ENCODE measurements at places on chromosomes 12 and 14.

GRCh38 chr14:96089401-96089800 lies 50.2 kb downstream of the C14orf132 start:
- DNase-seq: no peak

GRCh38 chr14:81710232-81710845 lies 176.7 kb upstream of the SEL1L start:
- DNase-seq: no peak

DNA sequence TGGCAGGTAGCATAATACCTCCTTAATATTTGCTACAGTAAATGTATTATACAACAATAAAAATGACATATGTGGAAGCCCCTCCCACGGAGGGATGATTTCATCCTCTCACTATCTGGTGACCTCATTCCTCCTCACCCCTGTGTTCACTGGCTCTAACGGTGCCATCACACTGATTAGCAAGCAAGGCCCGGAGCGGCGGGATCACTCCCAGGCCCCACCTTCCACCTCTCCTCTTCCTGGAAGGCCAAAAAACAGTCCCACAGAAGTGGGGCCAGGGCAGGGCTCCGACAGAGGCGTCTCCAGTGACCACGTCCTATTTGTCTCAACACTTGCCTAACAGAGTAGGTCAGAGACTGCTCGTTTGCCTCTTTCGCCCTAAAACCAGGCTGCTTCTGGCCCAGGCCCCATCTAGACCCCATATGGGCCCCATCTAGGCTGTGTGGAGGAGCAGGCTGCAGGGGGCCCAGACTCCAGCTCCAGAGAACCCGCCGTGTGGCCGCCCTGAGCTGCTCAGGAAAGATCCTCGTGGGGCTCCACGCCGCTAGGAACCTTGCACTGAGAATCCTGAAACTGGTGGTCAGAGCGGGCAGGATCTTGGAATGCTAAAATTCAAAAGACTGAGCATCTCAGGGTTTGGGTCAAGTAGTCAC lies 3.7 kb downstream of the SELPLG start:
- DNase-seq: peak; percentile 82

GRCh38 chr12:21666722-21667121 lies 9.1 kb upstream of the LDHB start:
- DNase-seq: no peak

- no peak for DNase-seq
Observed at GRCh38 chr14:22332686-22333421, 256.2 kb downstream of the DAD1 start.

DNA sequence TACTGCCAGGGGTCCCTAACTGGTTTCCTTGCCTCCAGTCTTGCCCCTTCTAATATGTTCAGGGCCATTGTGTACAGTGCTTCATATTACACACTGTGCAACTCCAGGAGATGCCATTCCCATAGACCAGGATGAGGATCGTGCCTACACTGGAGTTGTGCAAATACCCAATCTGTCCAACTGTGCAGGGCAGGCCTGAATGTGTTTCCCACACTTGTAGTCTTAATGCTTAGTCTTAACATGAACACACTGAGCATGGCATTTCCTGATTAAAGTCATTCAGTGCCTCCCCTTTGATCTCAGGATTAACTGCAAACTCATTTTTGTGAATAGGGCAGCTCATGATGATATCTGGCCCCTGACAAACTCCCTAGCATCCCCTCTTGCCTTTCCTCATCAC lies 165.5 kb downstream of the TTC8 start:
- DNase-seq: no peak

DNA sequence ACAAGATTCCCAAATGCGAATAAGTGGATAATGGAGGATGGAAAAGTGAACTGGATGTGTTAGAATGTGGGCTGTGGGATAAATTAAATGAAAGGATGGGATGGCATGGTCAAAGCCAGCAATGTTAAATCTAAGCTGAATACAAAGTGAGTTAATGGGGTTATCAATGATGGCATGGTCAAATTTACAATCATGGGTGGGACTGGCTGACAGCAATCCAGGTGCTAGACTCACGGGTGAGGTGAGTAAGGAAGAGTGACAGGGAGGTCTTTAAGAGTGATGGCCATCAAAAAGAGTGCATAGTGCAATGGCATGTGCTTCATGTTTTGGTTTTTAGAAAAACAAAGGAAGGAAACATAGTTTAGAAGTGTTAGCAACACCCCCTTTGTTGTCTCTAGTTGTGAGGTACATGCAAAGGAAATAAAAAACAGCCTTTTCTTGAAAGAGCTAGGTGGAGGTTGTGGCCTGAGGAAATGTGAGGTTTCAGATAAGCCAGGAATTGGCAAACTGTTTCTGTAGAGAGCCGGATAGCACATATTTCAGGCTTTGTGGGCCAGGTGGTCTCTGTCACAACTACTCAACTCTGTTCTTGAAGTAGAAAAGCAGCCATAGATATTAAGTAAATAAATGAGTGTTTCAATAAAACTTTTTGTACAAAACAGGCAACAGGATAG lies 328.7 kb downstream of the RPL10L start:
- DNase-seq: no peak

- DNase-seq: no peak
Observed at GRCh38 chr14:28778138-28779117, 11.8 kb downstream of the FOXG1 start.

- no peak for DNase-seq
Observed at GRCh38 chr12:101929365-101930041, 52.1 kb downstream of the DRAM1 start.

GRCh38 chr14:102282751-102283465 lies 22.1 kb downstream of the MOK start:
- no peak for DNase-seq

GRCh38 chr12:99978152-99978551 lies 6.6 kb downstream of the ANKS1B start:
- no peak for DNase-seq

GRCh38 chr14:71289536-71289935 lies 382.3 kb downstream of the PCNX1 start:
- peak; percentile 18 for DNase-seq

DNA sequence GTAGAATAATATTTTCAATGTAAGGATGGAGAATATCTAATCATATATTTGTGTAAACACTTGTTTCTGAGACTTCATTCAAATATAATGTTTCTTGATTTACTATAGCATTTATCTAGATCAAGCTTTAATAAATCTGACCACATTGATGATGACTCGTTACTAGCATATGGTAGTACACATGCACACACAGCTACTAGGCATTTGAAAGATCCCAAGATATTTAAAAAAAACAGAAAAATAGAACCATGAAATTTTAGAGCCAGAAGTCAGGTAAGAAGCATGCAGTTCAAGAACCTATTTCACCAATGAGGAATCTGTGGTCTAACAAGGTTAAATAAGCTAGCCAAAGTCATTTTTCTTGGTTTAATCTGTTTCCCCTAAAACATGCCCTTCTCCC lies 32.0 kb downstream of the DCP1B start:
- DNase-seq: no peak

DNA sequence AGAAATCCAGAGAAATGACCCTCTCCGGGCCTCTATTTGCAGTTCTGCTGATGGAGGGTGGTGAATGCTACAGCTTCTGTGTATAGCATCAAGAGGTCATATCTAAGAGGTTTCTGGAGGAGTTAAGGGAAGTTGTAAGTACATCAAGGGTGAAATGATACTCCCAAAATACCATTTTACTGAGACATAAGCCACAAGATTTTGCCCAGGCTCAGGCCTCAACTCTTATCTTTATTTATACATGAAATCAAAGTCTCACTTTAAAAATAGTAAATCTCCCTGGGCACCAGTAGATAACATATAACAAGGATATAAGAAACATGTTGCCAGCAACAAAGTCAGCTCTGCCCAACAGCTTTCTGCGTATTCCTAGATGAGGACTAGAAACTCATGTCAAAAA lies 40.4 kb downstream of the NIN start:
- DNase-seq: no peak

DNA sequence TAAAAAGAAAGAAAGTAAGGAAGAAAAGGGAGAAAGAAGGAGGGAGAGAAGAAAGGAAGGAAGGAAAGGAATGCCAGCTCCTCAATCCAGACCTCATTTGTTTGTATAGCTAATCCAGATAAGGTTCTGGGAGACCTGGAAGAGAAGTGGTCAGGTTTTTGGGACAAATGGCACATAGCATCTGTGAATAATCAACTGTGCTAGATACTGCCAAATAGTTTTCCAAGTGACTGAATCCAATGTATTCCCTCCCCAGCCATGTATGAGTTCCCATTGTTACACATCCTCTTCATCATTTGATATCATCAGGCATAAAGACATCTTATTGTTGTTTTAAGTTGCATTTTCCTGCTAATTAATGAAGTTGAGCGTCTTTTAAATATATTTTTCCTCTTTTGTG lies 18.6 kb upstream of the PTGR2 start:
- no peak for DNase-seq

DNA sequence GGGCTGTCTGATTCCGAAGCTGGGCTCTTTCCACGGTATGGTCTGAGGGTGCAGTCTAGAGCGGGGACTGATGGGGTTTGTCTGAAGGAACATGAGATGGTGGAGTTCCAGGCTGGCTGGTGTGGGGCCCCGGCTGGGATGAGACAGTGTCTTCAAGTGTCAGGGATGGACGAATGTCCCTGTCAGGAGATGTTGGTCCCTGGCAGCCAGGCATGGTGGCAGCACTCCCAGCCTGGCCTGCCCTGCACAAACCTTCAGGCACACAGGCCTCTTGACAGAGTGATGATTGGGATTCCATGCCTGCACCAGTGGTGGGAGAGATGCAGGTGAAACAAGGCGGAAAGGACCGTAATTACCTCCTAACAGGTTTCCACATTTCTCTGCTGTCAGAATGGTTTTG lies 221.9 kb downstream of the CACNA1C start:
- DNase-seq: no peak

GRCh38 chr14:85198001-85198400 lies 331.9 kb upstream of the FLRT2 start:
- no peak for DNase-seq

GRCh38 chr12:93427779-93428564 lies 13.8 kb downstream of the UBE2N start:
- no peak for DNase-seq

DNA sequence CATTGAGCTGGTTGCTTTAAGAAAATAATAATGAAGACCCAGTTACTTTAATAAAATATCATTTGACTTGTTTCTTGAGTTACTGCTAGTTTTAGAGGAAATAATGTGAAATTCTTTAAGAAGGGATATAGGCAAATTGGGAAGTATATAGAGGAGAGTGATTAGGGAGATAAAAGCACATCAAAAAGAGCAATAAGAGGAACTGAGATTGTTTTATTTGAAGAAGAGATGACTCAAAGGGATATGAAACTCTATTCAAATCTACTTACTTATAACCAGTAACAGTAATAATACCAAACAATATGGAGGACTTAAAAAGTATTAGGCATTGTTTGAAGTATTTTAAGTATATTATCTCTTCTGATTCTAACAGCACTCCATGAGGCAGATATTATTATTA lies 37.1 kb downstream of the LRRK2 start:
- DNase-seq: no peak

DNA sequence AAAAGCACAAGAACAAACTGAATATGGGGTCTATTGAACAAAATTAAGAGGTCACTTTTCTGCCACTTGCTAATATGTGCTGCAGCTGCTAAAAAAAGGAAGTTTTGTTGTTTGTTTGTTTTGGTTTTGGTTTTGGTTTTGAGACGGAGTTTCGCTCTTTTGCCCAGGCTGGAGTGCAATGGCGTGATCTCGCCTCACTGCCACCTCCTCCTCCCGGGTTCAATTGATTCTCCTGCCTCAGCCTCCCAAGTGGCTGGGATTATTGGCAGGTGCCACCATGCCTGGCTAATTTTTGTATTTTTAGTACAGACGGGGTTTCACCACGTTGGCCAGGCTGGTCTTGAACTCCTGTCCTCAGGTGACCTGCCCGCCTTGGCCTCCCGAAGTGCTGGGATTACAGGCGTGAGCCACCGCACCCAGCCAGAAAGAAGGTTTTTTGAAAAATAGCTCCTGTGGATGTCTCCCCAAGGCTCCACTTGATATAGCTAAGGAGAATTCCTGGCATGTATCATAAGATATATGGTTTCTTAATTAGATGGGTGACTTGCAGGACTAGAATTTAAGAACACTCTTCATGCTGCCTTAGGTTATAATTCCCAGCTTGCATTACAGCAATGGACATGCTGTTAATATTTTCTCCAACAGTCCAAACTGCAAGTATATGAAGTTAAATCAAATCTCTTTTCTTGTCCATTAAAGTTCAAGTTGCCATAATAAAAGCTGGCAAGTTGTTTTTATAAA lies 237.6 kb upstream of the AMIGO2 start:
- peak; percentile 32 for DNase-seq

DNA sequence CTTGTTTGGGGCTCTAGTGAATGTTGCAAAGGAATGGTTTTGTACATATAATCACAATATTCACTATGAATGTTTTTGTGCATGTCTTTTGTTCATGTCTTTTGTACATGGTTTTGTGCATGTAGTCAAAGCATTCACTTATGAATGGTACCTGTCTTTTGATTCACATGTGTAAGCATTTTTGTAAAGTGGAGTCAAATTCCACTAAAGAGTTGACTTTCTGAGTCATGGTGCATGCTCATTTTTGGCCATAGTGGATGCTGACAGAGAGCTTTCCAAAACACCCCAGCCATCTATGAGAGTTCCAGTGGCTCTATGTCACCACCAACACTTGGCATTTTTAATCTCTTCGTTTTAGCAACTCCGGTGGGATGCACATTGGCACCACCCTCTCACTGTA lies 1185.9 kb upstream of the TMEM132C start:
- DNase-seq: no peak

DNA sequence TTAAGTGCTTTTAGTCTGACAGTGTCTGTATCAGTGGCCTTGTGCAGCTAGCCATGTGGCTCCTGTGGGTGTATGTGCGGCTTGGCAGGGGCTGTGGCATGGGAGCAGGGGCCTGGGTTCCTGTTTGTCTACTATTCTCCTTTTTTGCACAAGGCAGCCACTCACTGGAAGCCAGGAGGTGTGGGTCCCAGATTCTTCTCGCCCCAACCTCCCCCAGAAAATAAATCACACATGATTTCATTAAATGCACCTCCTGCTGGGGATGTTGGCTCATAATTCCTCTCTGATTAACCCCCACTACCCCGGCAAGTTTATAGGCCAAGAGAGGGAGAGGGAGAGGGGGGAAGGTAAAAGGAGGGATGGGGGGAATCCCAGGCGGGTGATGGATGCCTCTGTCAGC lies 17.6 kb downstream of the CALCOCO1 start:
- DNase-seq: no peak

GRCh38 chr12:51977320-51977753 lies 25.8 kb downstream of the ACVR1B start:
- DNase-seq: no peak

DNA sequence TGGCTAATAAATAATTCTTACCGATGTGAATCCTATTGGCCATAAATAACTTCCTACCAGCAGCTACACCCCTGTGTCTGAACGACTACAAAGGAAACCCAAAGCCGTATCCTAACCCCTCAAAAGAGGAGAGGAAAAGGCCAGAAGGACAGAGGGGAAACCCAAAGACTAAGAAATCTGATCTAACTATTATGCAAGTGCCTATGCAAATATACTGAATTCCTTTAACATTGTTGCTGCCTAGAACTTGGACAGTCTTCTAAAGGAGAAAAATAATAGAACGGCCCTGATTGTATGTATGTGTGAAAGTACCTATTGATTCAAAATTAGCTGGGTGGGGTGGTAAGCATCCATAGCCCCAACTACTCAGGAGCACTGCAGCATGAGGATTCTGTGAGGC lies 997 bp downstream of the PLEKHG7 start:
- DNase-seq: no peak
